ENCODE measurements at places on chromosomes 4 and X. TPM values are rescaled to one million over a fixed set of nuclear protein-coding genes. Genes with fewer than 3 reads are reported as not detected.

The MXRA5 gene
- total RNA-seq = 130 TPM

The RPA4 gene
- total RNA-seq = 2.6 TPM

The ABLIM2 gene
- 8.5 TPM for total RNA-seq

The SSX3 gene
- not detected for total RNA-seq

The ANAPC4 gene
- 44.0 TPM for total RNA-seq

GRCh38 chr4:164874789-164875188 lies 2.2 kb upstream of the APELA start:
- no peak for DNase-seq

DNA sequence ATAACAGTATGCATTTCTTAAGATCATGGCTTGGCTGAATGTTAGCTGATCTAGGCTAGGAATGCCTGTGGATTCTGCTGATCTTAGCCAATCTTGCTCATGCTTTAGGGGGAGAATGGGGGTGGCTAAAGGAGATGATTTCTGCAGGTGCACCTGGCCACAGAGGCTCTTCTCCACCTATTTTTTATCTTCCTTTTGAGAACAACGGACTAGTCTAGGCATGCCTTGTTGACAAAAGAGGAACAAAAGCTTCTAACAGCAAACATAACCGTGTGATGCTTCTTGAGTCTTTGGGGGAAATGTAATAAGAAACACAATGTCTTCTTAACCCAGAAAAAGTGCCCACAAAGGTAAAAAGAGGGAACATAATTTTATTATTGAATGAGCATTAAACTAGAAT lies 743.5 kb downstream of the ARAP2 start:
- DNase-seq = no peak

GRCh38 chr4:62717154-62717553 lies 1517.0 kb downstream of the ADGRL3 start:
- no peak for DNase-seq

DNA sequence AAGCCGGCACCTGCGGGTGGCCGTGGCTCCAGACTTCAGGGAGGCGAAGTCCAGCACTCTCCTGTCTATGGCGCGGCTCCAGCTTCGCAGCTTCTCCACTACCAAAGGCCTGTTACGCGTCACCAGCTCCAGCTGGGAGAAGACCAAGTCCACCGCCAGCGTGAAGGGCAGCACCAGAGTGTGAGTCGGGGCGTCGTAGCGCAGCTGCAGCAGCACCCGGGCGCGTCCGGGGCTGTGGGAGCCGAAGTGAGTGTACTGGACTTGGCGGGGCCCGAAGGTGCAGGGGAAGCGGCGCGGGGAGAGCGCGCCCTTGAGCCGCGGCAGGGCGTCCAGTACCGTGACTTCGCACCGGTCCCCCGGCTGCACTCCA lies 444 bp downstream of the FREM3 start:
- DNase-seq = peak; percentile 42

DNA sequence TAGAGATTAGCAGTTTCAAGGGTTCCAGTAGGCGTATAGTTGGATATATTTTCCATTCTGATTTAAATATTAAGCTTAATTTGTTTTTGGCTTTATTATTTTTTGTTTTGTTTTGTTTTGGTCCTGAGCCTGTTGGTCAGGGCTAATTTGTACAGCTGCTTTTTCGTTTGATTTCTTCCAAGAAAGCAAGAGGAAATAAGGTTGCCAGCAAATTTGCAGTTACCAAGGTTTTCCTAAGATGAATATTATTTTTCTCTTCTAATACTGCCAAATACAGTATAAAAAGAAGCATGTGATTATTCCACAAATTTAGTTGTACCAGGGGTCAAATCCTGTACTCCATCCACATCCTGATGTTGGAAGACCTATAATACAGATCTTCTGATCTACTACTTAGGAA lies 24.9 kb downstream of the PLAC1 start:
- no peak for DNase-seq

DNA sequence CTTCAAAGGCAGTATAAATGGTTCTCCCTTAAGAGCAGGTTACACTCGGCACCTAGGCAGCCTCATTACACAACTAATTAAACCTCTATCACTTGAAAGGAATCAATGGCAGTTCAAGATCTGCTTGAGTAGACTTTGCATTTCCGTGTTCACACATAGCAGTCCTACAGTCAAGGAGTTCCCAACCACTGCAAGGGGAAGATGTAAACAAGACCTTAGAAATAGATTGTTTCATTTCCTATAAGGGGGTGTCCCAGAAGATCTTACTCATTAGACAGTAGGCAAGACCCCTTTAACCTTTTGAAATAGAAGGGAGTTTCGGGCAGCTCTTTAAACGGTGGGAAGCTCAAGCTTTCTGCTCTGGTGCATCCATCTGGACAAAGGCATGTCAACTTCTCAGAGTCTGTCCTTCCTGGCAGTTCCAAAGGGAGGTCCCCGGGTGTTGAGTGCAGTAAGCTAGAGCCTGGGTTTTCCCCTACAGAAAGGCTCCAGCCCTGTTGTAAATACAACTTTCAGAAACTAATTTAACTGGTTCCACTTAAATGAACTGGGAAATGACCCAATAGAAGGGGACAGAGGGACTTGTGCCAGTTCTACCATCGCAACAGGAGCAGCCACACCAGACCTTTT lies 150.8 kb downstream of the RBMX2 start:
- no peak for DNase-seq

- DNase-seq = no peak
Measured at GRCh38 chrX:7921750-7922149, 5.5 kb downstream of the PNPLA4 start.
